ENCODE measurements at places on chromosomes 3 and 15.

GRCh38 chr3:71461749-71462483 lies 121.6 kb downstream of the FOXP1 start:
- DNase-seq, result no peak

- DNase-seq, result no peak
These were observed 83.8 kb downstream of the ADAM10 start for GRCh38 chr15:58665672-58666071.

GRCh38 chr3:196274585-196274984 lies 12.9 kb downstream of the PCYT1A start:
- DNase-seq, result peak; percentile 24

- no peak for DNase-seq
These were observed 217.2 kb upstream of the CGNL1 start for GRCh38 chr15:57158997-57159668.

DNA sequence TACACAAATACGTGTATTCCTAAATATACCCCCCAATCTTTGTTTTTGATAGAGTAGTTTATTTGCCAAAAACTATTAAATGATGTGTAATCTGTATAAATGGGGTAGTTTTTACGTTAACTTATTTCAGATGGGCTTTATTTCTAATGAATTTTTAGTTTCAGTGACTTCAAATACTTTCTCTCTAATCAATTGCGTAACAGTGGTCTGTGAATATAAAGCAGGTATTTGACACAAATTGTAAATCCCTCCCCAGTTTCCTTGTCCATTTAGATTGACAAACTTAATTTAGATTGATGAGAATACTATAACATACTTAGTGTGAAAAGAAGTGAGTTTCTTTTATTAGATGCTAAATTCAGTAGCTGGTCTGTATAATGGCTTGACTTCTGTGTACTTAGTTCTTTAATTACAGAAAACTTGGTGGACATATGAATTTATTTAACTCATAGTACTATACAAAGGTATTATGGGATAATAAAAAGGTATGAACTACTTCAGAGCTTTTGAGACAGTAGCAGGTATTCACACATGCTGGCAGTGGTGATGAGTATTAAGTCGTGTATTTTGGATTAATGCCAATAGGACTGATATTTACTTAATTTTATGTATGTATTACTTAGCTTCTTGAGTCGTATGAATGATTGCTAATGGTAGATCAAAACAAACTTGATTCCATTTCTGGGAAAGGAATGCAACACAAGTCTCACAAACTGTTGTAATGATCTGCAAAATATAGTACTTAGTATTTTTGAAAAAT lies 81.6 kb downstream of the STT3B start:
- no peak for DNase-seq

GRCh38 chr15:65766422-65767263 lies 25.4 kb downstream of the DENND4A start:
- no peak for DNase-seq
